ENCODE measurements at places on chromosomes 1 and 21.

GRCh38 chr1:247409869-247410544 lies 6.0 kb upstream of the NLRP3 start:
- DNase-seq, result no peak

GRCh38 chr1:98294127-98294526 lies 367.4 kb upstream of the SNX7 start:
- no peak for DNase-seq

DNA sequence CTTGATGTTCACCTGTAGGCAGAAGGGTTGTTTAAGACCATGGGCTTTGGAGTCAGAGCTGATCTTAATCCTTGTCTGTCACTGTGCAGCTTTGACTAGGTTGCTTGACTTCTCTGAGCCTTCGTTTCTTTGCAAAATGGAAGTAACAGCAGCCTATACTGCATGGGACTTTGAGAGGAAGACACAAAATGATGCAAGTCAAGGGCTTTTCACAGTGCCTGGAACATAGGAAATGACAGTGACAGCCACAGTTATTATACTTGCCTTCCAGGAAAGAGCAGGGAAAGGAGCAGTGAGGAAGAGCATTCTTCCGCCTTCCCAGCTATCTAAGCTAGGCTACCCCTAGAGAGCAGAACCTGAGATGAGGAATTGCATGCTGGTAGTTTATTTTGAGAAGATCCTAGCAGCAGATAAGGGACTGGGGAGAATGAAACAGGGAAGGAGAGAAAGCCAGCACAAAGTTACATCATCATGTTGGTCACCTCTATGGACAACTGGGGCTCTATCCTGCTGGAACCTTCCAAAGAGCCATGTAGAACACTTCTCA lies 3.1 kb downstream of the CSF3R start:
- DNase-seq, result no peak

GRCh38 chr1:47813970-47814369 lies 183.2 kb downstream of the TRABD2B start:
- no peak for DNase-seq

DNA sequence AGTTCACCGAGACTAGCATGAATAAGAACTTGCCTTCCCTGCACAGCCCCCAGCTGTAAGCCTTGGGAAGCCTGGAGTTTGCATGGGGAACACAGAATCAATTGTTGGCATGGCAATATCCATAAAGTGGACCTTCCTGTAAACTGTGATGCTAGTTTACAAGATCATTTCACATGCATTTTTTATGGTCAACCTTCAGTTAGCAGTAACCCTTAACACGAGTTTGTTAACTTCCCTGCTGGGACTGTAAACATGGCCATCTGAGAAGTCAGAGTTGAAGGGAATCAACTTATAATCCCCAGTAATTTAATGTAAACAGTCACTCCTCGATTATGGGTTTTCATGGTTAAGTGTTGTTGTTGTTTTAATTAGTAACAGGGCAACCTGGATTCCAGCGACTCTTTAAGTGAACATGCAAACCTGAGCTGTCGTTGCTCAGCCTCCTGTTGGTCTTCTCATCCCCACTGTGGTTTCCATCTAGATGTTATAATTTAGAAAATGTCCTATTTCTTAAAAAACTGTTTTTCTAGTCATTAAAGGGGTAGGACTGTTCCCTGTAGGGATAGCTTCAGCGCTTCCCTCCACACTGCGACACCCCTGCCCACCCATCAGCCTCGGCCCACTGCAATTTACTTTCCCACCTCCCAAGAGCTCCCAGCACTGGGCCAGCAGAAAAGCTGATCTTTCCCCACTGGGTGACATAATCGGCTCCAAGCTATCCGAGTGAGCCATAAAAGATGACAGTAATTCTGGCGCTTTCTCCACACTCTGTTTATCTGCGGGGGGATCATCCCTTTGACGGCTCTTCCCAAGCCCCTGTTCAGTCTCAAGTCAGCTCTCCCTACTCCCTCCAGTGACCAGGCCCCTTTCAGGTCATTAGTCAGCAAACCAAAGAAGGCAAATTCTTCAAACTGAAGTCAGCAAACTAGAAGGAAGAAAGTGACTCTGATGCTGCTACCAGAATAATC lies 107.6 kb upstream of the IPO9 start:
- DNase-seq, result no peak

- DNase-seq, result no peak
These were observed 51.1 kb downstream of the KCNH1 start for GRCh38 chr1:211082824-211083223.

- peak; percentile 53 for DNase-seq
These were observed 1.5 kb downstream of the PHGDH start for GRCh38 chr1:119713039-119713748.

- DNase-seq, result peak; percentile 32
These were observed 119.0 kb downstream of the GREM2 start for GRCh38 chr1:240492832-240493440.

DNA sequence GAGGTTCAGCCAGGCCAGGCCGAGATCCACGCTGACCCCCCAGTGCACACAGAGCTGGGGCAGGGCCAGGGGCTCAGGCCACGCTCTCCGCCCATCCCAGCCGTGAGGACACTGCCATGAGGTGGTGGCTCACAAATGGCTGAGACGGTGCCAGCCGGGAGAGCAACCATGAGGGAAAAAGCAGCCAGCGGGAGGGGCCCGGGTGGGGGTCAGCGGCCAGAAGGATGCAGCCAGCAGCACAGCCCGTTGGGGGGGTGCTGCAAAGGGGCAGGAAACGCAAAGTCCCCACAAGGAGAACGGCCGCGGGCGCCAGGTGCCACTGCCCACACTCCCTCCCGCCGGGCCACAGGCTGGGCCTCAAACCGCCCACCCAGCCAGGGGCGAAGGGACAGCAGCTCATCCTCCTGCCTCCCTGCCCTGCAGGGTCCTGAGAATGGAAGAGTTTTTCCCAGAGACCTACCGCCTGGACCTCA lies 8.3 kb downstream of the TTLL10 start:
- DNase-seq, result no peak

DNA sequence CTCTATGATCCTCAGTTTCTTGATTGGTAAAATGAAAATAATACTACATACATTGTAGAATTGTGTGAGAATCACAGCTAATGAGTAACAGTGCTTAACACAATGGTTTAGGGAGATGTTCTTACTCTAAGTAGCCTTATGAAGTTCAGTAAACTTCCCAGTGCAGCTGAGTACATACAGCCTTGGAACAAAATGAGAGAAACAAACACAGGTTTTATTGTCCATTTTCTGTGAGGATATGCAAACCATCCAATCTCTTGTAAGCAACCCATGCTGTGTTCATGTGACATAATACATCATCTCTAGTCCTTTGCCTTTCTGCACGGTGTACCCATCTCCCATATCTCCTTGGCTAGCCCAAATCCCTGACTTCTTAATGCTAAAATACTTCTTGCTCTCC lies 14.7 kb upstream of the STRIP1 start:
- DNase-seq, result no peak

GRCh38 chr1:238985312-238985711 lies 401.1 kb upstream of the CHRM3 start:
- DNase-seq, result no peak

DNA sequence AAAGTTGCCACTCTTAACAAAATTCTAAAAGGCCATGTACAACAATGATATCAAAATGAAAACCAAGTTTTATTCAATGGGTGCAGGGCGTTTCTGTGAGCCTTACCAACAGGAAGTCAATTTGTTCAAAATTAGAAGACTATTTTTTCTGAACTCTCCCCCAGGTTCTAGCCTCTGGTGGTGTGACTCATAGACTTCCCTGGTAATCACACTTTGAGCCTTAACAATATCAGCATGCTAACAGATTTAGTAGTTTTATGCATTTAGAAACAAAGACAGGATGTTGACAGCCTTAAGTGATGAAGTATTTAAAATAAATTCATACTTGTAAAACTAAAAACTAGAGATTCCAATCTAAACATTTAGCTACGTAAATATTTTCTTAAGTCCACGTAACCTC lies 88.4 kb downstream of the LRRC8C start:
- no peak for DNase-seq

DNA sequence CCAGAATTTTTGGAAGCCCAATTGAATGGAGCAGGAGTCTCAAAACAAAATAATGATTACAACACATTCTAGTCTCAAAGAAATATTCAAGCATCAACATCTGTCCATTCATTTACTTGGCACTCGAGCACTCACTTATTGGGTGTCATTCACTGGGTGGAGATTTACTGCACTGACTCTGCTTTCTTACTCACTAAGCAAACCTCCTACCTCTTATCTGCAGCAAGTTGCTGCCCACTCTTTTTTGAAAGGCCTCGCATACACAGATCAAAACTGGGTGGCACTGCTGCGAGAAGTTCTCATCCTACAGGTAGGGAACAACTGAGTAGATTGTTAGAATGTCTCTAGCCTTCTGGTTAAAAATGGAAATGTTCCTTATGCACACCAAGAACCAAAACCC lies 18.0 kb downstream of the RHBDL2 start:
- DNase-seq, result no peak

- no peak for DNase-seq
These were observed 67.6 kb upstream of the GUCA2B start for GRCh38 chr1:42085596-42085995.

DNA sequence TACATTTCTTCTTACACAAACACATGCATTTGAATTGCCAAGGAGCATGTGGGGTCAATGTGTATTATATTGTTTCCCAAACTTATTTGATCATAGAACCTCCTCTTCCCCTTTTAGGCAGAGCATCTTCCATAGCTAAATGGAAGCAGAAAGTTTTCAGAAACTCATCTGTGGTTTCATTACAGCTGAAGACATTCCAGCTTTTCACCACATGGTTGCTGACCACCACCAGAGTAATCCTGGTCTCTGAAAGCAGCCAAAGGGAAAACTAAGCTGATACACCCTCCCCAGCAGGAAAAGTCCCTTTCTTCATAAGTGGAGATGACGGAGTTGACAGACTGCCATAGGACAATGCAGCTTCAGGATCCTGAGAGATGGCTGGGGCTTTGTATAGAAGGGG lies 30.2 kb upstream of the OTUD3 start:
- no peak for DNase-seq

GRCh38 chr21:45542667-45543370 lies 579 bp upstream of the SLC19A1 start:
- no peak for DNase-seq

- no peak for DNase-seq
These were observed 15.7 kb upstream of the PDXK start for GRCh38 chr21:43703035-43703880.

- DNase-seq, result no peak
These were observed 6.9 kb upstream of the ANGPTL3 start for GRCh38 chr1:62590255-62590969.

GRCh38 chr1:73862355-73862754 lies 335.6 kb downstream of the LRRIQ3 start:
- DNase-seq, result no peak

DNA sequence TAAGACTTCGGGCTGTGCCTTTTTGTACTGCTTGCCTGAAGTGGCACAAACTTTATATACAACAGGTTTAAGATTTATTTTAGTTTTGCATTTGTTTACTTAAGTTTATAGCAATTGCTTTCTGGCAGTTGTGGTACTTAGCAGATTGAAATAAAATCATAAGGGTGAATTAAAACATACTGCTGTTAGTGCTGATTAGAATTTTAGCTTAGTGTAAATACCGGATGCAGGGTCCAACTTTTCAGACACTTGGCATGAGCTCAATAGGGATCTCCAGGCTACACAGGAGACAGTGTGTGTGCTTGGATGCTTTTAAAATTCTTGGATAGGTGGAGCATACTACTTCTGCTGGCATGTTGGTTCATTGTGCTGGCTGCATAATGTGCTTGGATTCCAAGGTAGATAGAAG lies 159.6 kb downstream of the NFIA start:
- no peak for DNase-seq

DNA sequence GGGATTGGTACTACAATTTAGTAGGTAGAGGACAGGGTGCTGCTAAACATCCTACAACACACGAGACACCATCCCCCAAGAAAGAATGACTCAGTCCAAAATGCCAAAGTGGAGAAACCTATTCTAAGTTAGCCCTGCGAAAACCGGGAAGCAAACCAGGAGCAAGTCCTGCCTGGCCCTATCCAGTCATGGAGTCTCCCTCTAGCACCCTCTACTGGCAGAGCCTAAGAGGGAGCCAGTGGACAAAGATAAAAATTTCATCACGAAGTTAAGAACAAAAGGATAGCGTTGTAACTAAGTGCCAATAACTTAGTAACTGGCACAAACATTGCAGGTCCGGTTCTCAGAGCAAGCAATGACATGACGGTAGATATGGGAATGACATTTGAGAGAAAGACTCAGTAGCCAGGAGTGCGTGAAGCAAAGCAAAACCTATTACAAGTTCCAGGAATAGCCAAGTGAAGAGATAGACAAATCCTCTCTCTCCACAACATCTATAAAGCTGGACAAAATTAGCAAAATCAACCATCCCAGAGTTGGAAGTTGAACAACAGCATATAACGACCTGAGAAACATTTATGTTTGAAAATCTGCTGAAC lies 383.5 kb downstream of the OMA1 start:
- DNase-seq, result peak; percentile 48

GRCh38 chr21:44792702-44793591 lies 8.7 kb downstream of the UBE2G2 start:
- DNase-seq, result peak; percentile 68

DNA sequence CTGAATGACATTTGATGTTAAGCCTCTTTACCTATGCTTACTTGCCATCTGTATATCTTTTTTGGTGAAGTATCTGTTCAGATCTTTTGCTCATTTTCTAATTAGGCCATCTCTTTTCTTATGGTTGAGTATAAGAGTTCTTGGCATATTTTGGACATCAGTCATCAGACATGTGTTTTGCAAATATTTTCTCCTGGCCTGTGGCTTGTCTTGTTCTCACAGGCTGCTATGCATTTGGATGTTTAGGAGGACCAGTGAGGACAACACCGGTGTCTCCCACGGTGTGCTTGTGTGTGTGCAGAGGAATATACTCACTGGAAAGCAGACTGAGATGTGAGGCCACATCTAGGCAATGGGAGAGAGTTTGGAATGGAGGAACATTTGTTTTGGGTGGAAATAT lies 87.1 kb upstream of the LYST start:
- DNase-seq, result no peak

- no peak for DNase-seq
These were observed 284.7 kb downstream of the CAMTA1 start for GRCh38 chr1:7069931-7070330.

- no peak for DNase-seq
These were observed 249.9 kb downstream of the FMN2 start for GRCh38 chr1:240341365-240342250.

DNA sequence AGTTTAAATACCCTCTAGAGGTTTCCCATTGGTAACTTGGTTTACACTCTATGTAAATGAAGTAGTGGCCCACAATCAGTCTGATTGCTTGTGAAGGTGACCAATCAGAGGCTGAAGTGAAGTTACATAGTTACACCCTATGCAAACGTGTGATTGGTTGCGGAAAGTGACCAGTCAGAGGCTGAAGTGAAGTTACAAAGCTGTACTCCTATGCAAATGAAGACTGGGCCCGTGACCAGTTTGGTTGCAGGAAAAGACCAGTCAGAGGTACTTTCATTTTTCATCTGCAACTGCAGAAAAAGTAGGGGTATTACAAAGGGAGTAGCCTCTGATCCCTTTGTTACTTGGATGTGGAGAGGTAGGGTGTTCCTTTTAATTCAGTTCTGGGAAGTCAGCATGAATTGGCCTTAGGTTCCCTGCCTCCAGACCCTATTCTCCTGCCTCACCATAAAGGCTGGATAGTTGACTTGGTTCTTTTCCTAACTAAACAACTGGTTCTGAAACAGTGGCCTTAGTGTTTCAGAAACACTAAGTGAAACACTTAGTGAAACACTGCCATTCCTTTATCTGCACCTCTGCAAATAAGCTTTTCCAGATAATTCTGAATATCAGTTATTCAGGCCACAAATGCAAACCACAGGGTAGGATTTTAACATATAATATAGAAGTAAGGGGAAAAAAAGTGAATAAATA lies 39.3 kb downstream of the MAGI3 start:
- no peak for DNase-seq
